Upper lobe of right lung (tissue), 1 donor: ENCODE measurements at places on chromosomes 6 and 20. TPM values are rescaled to one million over a fixed set of nuclear protein-coding genes. Genes with fewer than 3 reads are reported as not detected.

GRCh38 chr20:7924692-7925091 is 15.6 kb downstream of the HAO1 start:
- DNase-seq, result no peak

DNA sequence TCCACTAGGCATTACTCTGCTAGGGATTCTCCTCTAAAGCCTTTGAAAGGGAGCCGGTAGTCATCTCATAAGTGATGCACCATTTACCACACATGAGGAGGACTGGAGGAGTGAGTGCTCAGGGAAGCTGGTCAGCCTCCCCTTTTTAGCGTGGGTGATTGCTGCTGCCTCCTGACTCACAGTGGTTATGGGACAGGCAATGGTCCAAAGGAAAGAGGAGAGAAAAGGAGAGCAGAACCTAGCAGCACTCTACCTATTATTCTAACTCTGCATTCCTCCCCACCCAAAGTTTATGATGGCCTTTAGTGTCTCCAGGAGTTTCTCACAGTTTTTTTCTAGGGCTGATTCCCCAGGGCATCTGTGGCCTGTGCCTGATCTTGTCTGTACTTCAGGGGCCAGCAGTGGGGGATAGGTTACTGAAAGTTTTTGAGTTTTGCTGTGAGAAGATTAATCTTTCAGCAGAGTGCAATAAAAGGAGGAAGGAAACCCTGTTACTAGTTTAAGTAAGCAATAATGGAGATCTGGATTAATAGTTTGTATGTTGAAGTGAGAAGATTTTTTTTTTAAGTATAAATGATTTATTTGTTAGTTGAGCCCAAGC is 36.4 kb upstream of the GCLC start:
- DNase-seq, result no peak

UBE3D gene
- 4.4 TPM for total RNA-seq

DNA sequence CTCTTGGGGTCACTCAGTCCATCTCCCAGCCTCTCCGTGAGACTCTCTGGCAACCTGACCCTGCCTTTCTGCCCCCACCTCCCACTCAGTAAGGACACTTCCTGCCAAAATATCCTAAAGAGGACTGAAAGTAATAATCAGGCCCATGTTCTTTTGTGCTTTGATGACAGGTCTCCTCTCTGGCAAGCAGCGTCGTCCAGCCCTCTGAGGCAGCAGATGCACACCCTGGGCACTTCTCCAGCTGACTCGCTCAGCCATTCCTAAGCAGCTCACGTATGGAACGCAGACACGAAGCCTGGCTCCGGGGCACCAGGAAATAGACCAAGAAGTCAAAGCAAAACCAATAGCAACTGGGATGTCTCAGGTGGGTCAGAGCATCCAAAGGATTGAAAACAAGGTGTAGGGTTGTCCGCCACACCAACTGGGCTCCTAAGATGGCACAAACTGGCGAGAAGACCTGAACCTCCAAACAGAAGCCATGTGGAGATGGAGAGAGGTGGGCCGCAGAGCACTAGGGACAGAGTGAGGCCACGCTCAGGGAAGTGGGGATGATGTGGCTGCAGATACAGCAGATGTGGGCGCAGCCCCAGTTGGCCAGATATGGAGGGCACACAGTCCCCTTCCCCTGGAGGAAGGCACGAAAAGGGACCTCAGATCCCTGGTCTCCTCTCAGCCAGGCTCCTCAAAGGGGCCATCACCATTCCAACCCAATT is 99.3 kb downstream of the PRND start:
- no peak for DNase-seq

FOXS1 gene
- total RNA-seq, result 3.3 TPM

GRCh38 chr6:36373368-36374019 is 14.0 kb downstream of the ETV7 start:
- no peak for DNase-seq

DNA sequence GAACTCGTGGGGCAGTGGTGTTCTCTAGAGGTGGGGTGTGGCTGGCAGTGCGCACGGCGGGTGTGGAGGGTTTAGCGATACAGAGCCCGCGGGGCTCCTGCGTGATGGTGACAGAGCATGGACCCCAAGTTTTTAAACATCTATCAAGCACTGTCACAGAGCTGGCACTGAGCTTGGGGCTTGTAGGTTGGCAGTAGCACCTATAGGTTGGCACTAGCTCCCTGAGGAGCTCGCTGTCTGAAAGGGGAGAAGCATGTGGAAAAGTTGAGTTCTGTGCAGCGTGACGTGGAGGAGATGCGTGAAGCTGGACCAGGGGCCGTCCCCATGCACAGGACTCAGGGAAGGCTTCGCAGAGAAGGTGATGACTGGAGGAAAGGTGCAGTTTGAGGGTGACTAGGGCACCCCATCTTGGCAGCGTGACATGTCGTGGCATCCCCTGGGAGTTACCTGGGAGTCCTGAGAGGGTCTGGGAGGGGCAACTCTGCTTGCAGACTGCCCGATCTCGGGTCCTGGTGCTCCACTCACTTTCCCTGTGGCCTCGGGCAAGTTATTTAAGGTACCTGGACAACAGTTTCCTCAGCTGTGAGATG is 122.0 kb downstream of the CDH4 start:
- no peak for DNase-seq

- DNase-seq, result no peak
Measured at GRCh38 chr6:155645325-155645724, 189.7 kb upstream of the NOX3 start.

AKAP12 gene
- total RNA-seq, result 40.8 TPM

- DNase-seq, result no peak
Measured at GRCh38 chr6:25911351-25911750, 19.1 kb downstream of the SLC17A2 start.

DNA sequence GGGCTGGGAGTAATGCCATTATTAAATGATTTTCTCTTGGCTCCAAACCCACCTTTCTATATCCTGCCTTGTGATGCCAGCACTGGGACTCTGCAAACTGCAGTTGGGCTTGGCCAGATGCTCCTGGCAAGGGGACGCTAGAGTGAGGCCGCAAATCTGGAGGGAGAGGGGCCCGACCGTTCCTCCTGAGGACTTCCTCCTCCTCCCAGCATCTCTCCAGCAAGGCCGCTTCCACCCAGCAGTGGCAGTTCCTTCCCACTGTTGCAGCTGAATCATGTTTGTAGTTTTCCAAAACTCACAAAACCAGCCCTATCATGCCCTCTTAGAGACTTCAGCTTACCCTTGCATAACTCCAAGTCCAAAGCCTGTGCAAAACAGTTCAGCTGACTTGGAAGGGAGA is 244.4 kb downstream of the FOXA2 start:
- no peak for DNase-seq

DNA sequence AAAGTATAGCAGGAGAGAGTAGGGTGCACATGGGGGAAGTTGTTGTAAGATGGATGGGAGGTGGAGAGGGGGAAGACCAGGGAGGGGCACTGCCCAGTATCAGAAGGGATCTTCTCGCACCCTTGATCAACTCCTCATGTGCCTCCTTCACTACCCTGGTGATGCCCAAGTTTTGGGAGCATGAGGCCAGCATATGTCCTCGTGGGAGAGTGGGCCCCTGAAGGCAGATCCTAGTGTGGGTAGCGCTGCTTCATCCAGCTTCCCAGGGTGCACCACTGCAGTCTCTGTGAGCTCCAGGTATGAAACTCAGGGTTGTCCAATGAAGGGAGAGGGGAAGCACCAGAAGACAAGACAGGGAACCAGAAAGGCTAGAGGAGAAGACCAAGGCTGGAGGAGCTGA is 82.2 kb upstream of the FOXP4 start:
- DNase-seq, result no peak

- DNase-seq, result no peak
Measured at GRCh38 chr6:56649053-56649769, 6.5 kb upstream of the DST start.

ADGRF4 gene
- not detected for total RNA-seq

GRCh38 chr6:109693111-109693510 is 2.0 kb downstream of the FIG4 start:
- DNase-seq, result no peak

- no peak for DNase-seq
Measured at GRCh38 chr6:92790381-92790780, 629.0 kb downstream of the EPHA7 start.

GRCh38 chr6:7106752-7107577 is 796 bp upstream of the RREB1 start:
- peak; percentile 74 for DNase-seq

DNA sequence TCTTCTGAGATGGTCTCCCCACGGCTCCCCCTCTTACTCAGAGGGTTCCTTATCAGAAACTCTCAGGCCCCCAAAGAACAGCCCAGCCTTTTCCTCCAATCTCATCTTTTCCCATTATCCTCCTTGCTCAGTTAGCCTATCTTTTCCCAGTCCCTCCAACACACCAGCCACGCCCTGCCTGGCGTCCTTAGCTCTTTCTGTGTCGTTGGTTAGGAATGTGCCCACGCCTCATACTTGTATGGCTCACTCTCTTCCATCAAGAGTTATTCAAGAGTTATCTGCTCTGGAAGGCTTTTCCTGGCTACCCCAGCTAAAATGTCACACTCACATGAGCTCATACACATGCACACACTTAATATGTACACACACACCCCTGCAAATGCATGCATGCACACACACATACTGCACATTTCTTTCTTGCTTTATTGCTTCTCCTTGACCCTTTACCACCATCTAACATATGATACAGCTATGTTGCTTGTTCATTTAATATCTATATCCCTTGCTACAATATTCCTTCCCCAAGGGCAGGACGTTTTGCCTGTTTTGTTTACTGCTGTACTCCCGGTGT is 37.6 kb downstream of the SLC2A10 start:
- DNase-seq, result no peak

GRCh38 chr6:110482774-110483400 is 6.5 kb upstream of the SLC22A16 start:
- no peak for DNase-seq

GRCh38 chr20:58306421-58307261 is 2.9 kb upstream of the RAB22A start:
- peak; percentile 68 for DNase-seq

GRCh38 chr6:118187568-118188164 is 280.6 kb downstream of the SLC35F1 start:
- DNase-seq, result no peak

- DNase-seq, result peak; percentile 80
Measured at GRCh38 chr20:25623225-25623735, 534 bp downstream of the NANP start.

DNA sequence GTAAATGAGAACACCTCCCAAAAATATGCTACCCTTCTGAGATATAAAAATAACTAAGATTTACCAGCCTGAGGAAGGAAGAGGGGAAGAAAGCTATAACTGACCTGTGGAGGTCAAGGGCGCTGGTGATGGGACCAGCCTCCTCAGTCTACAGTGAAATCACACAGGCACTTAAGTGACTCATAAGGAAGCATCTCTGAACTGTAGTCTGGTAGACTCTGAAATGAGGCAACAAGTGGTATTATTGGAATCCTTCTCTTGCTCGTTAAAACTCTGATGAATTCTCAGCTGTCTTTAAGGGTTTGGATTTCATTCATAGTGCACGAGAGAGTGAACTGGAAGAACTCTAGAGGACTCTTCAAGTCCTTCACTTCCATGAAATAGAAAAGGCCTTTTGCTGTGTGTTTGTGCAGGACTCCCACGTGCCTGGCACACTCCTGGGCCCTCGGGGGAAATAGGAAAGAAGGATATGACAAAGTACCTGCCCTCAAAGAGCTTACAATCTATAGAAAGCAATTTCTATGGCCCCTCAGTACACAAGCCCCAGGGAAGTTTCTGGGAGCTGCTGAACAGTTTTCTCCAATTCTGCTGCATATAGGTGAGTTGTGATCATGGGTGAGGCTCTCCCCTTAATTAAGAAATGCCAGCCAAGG is 231.8 kb upstream of the RREB1 start:
- no peak for DNase-seq

DNA sequence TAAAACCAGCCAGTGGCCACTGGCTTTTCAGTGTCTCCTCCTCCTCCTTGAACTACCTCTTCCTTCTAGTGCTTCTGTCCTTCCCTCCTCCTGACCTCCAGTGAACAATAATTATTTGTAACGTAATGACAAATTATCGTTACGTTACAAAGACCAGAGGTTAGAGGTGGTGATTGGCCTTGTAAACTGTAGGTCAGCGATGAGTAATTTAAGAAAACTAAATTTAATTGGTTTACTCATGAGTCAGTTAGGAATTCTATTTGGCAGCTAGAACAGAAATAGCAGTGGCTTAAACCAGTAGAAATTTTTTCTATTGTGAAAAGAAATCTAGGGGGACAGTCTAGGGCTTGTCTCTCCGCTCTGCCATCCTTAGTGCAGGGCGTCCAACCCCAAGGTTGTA is 38.8 kb downstream of the PPARD start:
- no peak for DNase-seq

DNA sequence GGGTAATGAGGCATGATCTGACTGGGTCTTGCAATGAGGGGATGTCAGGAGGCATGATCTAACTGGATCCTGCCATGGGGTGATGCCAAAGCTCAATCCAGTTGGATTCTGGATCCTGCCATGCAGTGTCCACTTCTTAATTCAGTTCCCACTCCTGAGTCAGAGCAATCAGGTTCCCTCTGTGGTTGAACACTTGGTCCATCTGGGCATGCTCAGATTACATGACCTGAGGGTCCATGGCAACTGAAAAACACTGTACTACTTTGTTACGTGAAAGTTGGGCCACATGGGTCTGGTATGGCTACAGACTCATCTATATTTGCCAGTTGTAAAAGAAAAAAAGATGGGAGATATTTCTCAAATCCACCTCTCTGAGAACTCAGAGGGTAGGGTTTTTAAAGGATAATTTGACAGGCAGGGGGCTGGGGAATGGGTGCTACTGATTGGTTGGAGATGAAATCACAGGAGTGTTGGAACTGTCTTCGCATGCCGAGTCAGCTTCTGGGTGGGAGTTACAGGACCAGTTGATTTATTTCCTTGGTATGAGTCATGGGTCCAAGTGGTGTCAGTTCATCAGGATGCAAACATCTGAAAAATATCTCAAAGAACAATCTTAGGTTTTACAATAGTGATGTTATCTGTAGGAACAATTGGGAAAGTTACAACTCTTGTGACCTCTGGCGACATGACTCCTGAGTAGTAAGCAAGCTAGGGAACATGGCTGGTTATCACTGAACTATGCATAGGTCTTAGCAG is 21.6 kb downstream of the C6orf163 start:
- no peak for DNase-seq

SIRPB1 gene
- 11.6 TPM for total RNA-seq

DNA sequence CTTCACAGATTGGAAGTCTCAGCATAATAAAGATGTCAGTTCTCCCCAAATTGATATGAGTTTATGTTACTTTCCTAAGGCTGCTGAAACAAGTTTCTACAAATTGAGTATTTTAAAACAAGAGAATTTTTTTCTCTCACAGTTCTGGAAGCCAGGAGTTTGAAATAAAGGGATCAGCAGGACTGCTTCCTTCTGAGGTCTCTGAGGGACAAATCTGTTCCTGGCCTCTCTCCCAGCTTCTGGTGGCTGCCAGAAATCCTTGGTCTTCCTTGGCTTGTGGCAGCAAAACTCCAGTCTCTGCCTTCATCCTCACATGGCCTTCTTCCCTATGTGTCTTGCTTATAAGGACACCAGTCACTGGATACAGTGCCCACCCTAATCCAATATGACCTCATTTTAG is 136.1 kb downstream of the TFAP2A start:
- DNase-seq, result no peak

- DNase-seq, result no peak
Measured at GRCh38 chr6:20154753-20155152, 57.5 kb downstream of the MBOAT1 start.
